ENCODE measurements at places on chromosomes 5 and 9.

- no peak for DNase-seq
These were observed 98.4 kb upstream of the GNAQ start for GRCh38 chr9:78130004-78130403.

- DNase-seq, result no peak
These were observed 101.7 kb downstream of the RORB start for GRCh38 chr9:74598874-74599273.

- no peak for DNase-seq
These were observed 719 bp downstream of the PAIP2 start for GRCh38 chr5:139342423-139342723.

DNA sequence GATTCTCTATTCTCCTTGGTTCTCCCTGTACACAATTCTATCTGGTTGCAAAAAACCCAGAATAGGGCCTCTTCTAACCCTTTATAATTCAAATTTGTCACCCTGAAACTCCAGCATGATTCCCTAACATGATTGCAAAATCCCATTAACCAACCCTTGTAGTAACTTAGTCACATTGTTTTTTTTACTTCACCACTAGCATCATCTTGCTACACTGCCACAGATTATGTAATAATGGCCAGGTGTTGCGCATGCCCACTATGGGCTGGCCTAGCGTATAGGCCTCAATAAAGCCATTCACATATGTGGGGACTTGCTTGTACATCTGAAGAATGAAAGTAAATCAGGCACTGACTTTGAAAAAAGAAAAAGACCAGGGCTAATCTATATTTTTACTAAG is 25.7 kb downstream of the FAM170A start:
- no peak for DNase-seq

DNA sequence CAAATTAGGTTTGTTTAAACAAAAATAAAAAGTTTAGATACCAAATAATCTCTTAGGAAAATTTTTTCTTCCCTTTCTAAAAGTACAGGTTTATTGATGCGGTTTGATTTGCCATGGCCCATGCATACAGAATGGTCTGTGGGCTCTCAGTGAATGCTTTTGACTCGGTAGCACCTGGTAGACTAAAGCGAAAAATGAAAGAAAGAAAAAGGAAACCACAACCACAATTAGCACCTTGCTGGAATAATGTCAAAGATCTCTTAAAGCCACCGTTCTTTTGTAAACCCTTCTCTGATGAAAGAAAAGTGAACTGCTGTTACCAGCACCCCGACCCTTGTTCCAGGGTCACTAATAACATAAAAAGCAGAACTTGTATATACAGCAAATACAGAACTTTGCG is 157.9 kb downstream of the NFIB start:
- no peak for DNase-seq

DNA sequence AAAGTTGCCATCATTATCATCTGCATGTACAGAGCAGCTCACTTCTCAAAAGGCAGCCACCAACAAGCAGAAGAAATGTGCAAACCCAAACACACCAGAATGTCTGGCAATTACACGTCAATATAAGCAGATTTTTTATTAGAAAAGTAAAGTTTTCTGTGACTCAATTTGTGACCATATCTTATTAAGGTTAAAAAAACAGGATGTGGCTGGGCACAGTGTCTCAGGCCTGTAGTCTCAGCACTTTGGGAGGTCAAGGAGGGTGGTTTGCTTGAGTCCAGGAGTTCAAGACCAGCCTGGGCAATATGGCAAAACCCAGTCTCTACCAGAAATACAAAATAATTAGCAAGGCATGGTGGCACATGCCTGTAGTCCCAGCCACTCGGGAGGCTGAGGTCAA is 176.7 kb downstream of the FANCC start:
- DNase-seq, result no peak

GRCh38 chr5:97167435-97167834 is 15.6 kb downstream of the RIOK2 start:
- no peak for DNase-seq
